ENCODE measurements at places on chromosomes 7 and 10.
A peak's percentile ranks its signal among the peaks of the same experiment; 100 is the strongest.

DNA sequence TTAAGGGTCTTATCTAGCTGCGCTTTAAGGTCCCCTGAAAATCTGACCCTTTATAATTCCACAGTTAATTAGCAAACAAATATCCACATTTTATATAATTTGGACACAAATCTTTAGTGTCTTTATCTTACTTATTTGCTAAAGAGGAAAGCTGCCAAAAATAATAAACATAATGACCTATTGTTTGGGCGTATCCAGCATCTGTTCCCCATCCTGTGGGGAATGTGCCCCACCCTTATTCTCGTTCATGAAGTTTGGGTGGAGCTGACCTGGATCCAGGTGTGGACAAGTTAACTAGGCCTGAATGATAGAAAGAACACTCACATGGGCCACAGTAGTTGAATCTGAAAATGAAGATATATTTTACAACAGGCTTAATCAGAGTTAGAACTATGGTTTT, 218.3 kb downstream of the CRPPA start:
- DNase-seq, result no peak

DNA sequence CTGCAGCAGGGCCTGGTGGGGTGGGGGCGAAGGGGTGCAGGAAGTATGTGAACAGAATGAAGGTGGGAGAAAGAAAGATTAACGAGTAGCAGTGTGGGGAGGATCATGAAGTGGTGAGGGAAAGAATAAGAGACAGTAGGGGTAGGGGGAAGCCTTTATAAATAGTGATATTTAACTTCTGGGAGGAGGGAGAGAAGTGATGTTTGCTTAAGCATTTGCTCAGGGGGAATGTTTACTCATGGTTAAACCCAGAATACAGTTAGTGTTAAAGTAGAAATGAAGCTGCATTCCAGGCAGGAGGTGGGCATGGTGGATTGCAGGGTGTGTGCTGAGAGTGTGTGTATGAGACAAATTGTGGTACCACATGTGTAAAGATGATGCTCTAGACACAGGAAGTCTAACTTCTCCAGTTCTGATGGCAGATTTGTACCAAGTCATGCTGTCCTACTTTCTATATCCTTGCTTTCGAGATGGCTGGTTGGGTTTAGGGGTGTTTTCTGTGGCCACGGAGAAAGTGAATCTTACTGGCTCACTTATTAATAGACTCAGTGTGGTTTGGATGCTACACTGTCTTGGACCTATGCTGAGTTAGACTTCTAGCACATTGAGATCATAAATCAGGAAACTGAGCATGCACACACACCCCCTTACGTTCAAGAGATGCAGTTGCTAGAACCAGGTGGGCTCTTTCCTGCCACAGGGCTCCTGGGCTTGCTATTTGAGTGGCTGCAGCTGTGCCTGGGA, 10.6 kb upstream of the DNMBP start:
- no peak for DNase-seq

DNA sequence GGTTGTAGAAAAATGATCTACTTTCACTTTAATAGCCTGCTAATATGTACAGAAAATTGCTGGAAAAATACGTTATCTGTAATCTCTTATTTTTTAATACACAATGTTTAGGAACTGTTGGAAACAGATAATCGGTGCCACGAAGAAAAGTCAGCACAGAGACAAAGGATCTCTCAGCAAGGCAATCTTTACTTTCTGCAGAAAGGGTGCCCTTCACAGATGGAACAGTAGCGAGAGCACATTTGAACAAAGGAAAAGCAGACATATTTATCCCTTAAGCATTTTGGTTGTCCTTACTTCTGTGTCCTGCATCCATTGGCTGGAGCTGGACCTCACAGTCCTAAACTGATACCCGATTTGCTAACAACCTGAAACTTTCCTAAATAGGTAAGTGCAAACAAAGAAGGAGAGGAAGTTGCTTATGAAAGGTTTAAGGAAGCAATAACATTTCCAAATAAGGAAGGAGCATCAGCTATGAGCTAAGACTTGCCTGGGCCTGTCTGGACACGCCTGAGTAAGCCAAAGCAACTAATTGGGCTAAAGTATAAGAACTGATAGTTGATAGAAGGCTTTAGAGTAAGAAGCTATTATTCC, 640.0 kb downstream of the SH2D4B start:
- DNase-seq, result no peak

GRCh38 chr10:52653263-52653909, 119.2 kb downstream of the MBL2 start:
- no peak for DNase-seq

DNA sequence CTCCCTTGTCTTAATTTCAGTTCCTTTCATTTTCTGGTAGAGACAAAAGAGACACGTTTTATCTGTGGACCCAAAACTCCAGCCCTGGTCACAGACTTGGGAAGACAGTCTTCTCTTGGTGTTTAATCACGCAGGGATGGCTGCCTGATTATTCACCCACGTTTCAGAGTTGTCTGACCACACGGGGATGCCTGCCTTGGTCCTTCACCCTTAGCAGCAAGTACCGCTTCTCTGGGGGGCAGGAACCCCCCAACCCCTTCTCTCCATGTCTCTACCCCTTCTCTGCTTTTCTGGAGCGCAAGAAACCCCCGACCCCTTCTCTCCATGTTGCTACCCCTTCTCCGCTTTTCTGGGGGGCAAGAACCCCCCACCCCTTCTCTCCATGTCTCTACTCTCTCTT, 95.8 kb downstream of the MACC1 start:
- no peak for DNase-seq

DNA sequence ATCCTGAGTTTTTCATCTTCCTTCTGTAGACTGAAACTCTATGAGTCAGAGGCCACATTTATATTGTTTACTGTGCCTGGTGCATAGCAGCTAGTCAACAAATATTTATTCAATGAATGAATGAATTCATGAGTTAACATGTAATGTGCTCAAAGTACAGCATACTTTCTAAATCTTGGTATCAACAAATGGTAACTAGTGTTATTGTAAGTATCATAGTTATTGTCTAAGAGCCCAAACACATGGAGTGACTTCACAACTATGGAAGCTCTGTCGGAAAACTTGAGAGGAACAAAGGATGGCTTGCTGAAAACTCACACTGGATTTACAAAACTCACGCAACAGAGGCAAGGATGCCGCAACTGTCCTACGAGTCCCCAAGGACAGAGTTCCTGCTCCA, 35.9 kb downstream of the DENND2A start:
- DNase-seq, result no peak

DNA sequence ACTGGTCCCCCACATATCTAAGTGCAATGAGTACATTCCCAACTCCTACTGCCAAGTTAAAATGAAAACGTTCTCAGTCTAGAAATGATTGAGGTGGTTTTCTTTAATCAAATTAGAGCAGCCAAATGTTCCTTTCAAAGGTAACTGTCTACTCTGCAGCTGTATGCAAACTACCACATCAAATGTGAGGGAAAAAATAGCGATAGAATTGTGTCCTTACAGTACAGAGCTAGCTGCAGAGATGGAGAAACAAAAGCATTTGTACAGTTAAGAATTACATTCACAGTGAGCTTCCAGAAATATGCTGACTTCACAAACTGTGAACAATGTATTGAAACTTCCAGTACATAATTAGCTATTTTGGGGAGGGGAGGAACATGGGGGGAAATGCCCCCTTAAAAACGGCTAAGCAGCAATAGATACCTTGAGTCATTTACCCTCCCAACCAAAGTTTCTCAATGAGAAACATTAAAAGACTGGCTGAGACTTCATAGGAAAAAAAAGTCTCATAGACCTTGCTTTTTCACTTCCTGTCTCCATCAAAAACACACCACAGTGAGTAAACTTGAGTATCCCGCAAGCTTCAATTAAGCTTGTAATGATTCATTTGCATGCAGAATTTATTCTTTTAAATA, 22.9 kb downstream of the CDK6 start:
- DNase-seq, result no peak

DNA sequence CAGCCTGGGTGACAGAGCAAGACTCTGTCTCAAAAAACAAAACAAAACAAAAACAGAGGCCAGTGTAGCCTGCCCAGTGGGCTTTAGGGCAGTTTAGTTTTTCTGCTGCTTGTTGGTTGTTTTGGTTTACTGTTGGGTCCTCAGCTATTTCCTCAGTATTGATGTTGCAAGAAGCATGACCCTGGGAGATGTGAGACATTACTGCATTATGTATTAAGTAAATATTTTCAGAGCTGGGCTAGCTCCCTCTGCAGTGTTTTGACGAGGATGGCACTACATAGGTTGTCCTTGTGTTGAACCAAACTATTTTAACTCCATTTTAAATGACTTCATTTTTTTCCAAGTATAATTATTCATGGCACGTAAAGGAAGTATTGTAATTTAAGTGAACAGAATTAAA, 4.8 kb downstream of the AKAP9 start:
- DNase-seq, result no peak

- peak; percentile 28 for DNase-seq
Measured at GRCh38 chr7:50092579-50093491, at the start of gene ZPBP. Gene ZPBP, minus strand, starts transcription at chr7:50093246. Its CDS starts 52 bp downstream, at chr7:50093194.

- DNase-seq, result no peak
Measured at GRCh38 chr10:99233000-99233688, 2.5 kb downstream of the HPSE2 start.

- DNase-seq, result no peak
Measured at GRCh38 chr10:83680470-83680891, 458.8 kb upstream of the GHITM start.

GRCh38 chr10:29440981-29441380, 152.1 kb downstream of the LYZL1 start:
- DNase-seq, result no peak

DNA sequence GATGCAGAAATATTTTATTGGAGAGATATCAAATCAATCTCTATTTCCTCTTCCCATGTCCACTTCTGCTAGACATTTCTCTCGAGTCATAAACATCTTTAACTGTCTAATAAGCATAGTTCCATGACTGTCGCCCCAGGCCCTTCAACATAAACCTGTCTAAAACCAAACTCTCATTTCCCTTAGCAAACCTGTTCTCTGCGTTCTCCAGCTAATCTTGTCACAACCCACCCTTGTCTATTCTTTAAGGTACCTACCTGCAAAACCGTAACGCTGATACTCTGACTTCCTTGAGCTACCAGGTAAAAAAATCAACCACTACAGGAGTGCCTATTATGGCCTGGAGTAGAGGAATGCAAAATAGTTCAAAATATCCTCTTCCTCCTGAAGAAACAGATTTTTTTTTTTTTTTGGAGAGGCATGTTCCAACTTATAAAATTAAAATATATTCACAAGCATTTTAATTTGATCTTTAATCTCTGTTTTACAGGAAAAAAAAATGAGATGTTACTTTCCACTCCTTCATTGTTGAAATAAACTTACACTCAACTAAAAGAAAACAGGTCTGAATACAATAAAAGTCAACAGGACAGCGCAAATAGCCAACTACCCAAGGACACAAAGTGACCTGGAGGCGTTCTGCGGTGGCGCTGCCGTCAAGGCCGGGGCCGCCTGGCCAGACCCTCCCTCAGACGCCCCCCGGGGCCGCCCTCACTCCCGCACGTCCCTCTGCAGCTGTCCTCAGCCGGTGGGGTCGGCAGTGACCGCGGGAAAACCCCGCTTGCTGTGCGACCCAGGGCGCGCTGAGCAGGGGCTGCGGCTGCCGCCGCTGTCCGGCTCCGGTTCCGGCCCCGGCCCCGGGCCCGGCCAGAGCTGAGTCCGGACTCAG, 765 bp downstream of the SLC25A40 start:
- peak; percentile 2 for DNase-seq

GRCh38 chr10:59234194-59234593, 57.8 kb downstream of the PHYHIPL start:
- no peak for DNase-seq

GRCh38 chr10:117936566-117936965, 110.2 kb downstream of the RAB11FIP2 start:
- DNase-seq, result no peak

GRCh38 chr10:42916974-42917373, 134.4 kb downstream of the BMS1 start:
- no peak for DNase-seq

DNA sequence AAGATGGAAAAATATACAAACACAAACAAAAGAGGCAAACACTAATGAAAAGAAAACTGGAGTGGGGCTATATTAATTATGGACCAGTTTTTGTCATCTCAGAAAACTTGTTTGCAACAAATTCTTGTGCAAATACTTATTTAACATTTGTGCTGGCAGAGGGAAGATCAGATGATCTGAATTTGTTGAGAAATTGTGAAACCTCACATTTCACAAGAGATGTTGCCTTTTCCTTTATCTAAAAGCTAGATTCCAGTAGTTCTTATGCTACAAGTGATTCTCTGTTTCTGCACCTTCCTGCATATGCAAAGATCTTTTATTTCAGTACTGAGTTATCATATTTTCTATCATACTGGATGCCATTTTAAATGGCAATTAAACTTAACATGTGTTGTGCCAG, 320.7 kb downstream of the SUGCT start:
- DNase-seq, result no peak

DNA sequence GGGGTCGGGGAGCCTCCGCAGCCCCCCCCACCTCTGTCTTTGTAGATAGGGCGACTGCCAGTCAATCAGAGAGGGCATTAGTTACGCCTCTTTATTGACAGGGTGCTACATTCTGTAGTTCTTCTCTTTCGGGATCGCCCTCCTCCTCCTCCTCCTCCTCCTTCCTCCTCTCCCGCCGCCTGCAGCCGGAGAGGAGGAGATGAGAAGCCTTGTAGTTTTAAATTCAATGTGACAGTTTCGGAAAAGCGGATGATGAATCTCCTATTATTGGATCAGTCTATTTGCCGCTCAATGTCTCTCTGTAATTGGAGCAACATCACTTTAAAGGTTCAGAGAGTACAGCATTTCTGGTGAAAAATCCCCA, 587 bp upstream of the UNCX start:
- DNase-seq, result no peak

GRCh38 chr7:11182736-11183135, 209.1 kb downstream of the PHF14 start:
- no peak for DNase-seq

- DNase-seq, result peak; percentile 65
Measured at GRCh38 chr10:30434273-30435072, 489 bp downstream of the MAP3K8 start.

- DNase-seq, result no peak
Measured at GRCh38 chr10:62261666-62262065, 7.0 kb downstream of the RTKN2 start.

- no peak for DNase-seq
Measured at GRCh38 chr10:114967071-114967470, 29.1 kb downstream of the TRUB1 start.

Measured in activated T-helper 9 cell treated with anti-CD3 and anti-CD28 coated beads, Interleukin-2, amount 50 U/mL, for 16 hours (primary cell).